T-helper 1 cell (primary cell): ENCODE measurements at places on chromosomes 6 and 20.

- DNase-seq = no peak
These were observed 3.1 kb downstream of the CTSZ start for GRCh38 chr20:59003836-59004492.

- DNase-seq = no peak
These were observed 133.7 kb downstream of the LY86 start for GRCh38 chr6:6722195-6722594.

- no peak for DNase-seq
These were observed 48.7 kb upstream of the TAB2 start for GRCh38 chr6:149268768-149269167.

GRCh38 chr6:84825461-84825860 is 61.1 kb upstream of the TBX18 start:
- no peak for DNase-seq

DNA sequence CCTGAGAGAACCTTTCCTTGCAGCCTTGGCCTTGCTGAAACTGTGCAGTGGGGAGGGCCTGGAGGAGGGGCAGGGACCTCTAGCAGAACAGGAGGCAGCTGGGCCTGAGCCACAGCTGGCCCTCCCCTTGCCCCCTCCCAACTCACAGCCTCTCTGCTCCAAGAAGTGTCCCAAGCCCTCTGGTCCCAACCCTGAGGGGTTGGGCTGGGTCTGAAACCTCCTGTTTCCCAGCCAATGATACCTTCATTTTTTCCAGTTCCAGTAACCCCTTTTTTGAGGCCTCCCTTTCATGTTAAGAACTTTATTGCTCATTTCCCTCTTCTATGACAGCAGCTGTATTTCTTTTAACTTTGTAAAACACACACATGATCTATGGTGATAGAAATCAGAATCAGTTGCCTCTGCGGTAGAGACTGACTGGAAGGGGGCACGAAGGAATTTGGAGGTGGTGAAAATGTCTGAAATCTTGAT is 17.9 kb upstream of the ARMC12 start:
- DNase-seq = no peak

- DNase-seq = no peak
These were observed 13.7 kb downstream of the BTN3A1 start for GRCh38 chr6:26415791-26416190.

DNA sequence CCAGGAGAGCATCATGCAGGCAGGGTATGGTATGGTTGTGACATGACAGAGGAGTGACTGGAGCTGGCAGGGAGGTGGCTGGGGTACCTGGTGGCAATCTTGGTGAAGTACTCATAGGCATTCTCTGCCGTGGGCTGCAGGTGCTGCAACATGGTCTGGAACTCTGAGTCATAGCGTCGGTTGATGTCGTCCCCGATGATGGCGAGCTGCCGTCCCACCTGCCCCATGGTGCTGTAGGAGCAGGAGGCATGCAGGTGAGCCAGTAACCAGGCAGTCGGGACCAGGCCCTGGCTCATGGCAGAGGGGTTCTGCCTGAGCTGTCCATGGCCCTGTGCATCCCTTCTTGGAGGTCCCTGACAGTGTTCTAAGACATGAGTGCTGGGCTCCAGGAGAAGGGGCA is 4.9 kb downstream of the BAK1 start:
- DNase-seq = no peak

- DNase-seq = no peak
These were observed 11.8 kb downstream of the UQCC2 start for GRCh38 chr6:33699739-33700138.

GRCh38 chr6:45417436-45417835 is 39.7 kb upstream of the SUPT3H start:
- DNase-seq = no peak

GRCh38 chr20:21189761-21190523 is 64.1 kb downstream of the KIZ start:
- no peak for DNase-seq

GRCh38 chr20:376750-377149 is 3.8 kb upstream of the TRIB3 start:
- no peak for DNase-seq

- DNase-seq = no peak
These were observed 67.7 kb upstream of the SRSF6 start for GRCh38 chr20:43389839-43390626.

- DNase-seq = no peak
These were observed 49.9 kb downstream of the TULP4 start for GRCh38 chr6:158361961-158362669.

DNA sequence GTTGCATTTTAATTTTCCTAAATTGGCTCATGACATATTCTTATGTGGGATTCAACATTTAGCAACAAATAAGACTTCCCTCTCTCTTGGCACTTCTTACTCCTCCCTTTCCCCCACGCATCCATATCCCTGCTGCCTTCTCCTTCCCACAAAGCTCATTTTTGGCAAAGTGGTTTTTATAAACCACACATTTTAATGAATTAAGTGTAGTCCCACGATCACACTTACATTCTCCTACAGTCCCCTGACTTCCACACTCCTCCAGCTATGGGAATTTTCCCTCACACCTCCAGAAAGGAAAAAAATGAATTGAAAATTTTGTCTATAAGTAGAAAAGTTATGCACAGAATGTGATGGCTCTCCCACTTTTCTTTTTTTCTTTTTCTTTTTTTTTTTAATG is 345.0 kb downstream of the CD83 start:
- no peak for DNase-seq

DNA sequence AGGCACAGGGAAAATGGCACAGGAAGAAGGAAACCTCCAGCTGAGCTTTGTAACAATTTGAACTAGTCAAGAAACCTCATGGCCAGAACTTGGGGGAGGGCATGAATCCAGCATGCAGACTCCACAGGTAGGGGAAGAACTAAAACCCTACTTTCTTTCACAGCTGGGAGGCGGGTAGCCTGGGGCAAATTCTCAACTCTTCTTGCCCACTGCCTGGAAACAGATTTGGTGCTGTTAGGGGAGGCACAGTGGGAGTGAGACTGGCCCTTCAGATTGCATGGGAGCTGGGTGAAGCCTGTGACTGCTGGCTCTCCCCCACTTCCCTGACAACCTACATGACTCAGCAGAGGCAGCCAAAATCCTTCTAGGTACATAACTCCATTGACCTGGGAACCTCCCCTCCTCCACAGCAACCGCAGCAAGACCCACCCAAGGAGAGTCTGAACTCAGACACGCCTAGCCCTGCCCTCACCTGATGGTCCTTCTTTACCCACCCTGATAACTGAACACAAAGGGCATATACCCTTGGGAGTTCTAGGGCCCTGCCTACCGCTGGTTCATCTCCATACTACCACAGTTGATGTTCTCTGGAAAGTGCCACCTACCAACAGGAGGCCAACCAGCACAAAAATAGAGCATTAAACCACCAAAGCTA is 37.2 kb upstream of the TRIM27 start:
- DNase-seq = no peak

GRCh38 chr20:52217689-52218395 is 26.3 kb upstream of the ZFP64 start:
- DNase-seq = no peak

GRCh38 chr6:42509765-42510164 is 54.1 kb upstream of the UBR2 start:
- DNase-seq = no peak

- no peak for DNase-seq
These were observed 497.5 kb downstream of the MAFB start for GRCh38 chr20:40191573-40191972.

- no peak for DNase-seq
These were observed 33.5 kb upstream of the PHIP start for GRCh38 chr6:79111549-79111948.

DNA sequence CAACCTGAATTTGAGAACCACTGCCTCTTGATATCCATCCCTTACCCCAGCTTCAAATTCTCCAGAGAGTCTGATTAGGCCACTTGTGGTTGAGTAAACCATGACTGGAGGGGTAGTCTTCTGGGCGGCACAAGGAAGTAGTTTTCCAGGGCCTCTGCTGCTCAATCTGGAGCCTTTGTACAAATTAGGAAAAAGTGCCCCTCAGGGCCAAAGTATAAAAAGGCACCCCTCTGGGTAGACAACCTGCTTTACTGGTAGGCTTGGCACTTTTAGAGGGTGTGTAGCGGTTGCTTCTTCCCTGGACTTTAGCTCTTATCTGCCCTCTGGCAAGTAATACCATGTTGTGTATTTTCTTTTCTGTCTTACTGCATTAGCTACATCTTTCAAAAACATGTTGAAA is 32.9 kb upstream of the RPL7L1 start:
- DNase-seq = no peak

GRCh38 chr6:155440398-155441111 is 15.1 kb downstream of the NOX3 start:
- no peak for DNase-seq

DNA sequence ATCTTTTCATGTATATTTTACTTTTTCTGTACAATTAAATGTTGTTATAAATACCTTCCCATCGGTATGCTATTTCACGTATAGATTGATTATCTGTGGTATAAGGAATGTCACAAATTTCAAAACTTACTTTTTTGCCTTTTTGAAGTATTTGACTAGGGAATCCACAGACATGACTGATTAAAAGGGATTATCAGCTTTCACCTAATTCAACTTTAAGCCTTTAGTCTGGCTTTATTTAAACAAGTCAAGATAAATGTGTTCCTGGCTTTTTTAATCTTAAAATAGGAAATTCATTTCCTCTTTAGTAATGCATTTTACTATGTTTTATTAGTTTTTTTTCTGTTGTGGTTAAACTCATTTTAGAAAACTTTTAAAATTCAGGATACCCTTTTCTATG is 160.0 kb downstream of the MACROD2 start:
- DNase-seq = no peak

DNA sequence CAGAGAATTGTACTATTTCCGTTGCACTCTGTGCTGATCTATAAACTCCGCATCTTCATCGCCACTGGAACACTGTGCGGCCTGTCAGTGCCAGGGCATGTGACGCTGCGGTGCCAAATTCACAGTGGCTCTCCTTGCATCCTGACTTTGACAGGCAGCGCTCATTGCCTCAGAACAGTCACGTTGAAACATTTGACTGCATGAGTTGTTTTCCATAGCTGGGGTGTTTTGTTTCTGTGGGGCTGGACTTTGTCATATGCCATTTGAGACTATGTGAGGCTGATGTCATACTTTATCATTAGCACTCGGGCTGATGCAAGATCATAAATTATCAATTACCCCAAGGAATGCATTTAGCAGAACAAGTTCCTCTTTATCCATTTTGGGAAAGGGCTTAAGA is 32.7 kb downstream of the CFAP61 start:
- DNase-seq = no peak

- no peak for DNase-seq
These were observed 83.8 kb downstream of the UST start for GRCh38 chr6:148830614-148831013.

DNA sequence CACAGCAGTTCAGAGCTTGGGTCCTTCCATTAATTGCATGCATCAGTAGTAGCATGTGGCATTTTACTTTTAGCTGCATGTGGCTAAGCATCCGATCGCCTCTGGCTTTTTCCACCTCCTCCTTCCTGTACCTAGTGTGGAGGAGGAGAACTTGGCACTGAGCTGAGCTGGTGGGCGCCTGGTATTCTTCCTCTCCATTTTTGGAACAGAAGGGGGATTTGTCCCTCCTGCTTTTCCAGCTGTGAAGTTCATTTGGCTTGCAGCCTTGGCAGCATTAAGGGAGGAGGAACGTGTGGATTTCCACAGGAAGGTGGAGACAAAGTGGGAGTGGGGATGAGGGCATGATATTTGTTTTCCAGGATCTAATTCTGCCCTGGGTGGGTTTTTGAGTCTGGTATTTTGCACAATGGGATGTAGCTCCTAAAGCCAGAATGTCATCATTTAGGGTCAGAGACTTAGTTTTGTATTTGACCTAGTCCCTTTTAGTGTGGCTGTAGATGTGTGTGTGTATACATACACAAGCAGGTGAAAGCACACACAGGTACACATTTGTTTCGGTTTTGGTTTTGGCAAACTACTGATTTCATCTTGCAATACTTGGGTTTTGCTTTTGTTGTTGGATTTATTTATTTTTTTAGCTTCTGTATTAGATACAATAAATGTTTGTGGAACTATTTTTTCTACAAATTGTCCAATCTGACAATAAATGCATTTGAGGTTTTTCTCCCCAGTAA is 90.0 kb downstream of the SASH1 start:
- no peak for DNase-seq

DNA sequence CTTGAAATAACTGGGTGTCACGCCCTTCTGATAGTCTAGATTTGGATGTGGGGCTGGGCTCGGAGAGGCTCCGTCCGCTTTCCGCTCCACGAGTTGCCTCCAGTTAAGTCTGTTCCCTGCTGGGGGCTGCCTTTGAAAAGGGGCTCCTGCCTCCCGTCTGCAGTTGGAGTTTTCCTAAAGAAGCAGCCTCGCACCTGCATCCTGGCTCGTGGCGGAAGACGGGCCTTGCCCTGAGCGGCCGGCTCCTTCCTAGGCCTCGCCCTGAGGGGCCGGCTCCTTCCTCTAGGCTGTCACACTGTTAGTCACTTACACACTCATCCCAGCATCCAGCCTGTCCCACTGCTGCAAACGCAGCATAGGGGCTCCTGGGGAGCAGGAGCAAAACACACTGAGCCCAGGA is 74.4 kb downstream of the SMOC2 start:
- DNase-seq = no peak

DNA sequence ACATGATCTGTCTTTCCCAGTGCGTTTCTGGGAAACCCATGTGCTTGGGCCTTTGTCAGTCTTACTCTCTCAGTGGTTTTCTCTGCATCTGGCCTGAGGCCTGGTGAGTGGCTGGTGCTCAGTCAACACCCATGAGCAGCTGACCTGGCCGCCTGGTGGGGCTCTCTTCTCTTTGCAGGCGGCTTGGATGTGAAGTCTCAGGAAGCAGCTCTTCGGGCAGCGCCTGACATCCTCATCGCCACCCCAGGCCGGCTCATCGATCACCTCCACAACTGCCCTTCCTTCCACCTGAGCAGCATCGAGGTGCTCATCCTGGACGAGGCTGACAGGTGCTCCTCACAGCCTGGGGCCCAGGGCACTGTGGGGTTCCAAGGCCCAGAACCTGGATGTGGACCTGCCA is 10.8 kb downstream of the DDX27 start:
- no peak for DNase-seq

GRCh38 chr6:117666881-117667280 is 8.4 kb upstream of the NUS1 start:
- no peak for DNase-seq

- no peak for DNase-seq
These were observed 10.8 kb downstream of the NCOA5 start for GRCh38 chr20:46078954-46079353.

DNA sequence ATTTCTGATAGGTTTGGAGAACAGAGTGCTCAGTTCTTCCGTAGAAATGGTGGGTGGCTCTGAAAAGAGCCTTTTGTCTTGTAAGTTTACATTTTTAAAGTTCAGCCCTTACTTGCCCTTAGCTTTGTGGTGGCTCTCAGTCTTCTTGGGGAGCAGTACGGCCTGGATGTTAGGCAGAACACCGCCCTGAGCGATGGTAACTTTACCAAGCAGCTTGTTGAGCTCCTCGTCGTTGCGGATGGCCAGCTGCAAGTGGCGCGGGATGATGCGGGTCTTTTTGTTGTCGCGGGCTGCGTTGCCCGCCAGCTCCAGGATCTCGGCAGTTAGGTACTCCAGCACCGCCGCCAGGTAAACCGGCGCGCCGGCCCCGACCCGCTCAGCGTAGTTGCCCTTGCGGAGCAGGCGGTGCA is 19.5 kb downstream of the OR2B2 start:
- DNase-seq = no peak
